ENCODE measurements at places on chromosomes 7 and 10. TPM values are rescaled to one million over a fixed set of nuclear protein-coding genes. Genes with fewer than 3 reads are reported as not detected.

The CAMK1D gene
- total RNA-seq, result 17.8 TPM

The TNKS2 gene
- total RNA-seq, result 44.3 TPM

The MYL10 gene
- not detected for total RNA-seq

The SP8 gene
- total RNA-seq, result not detected

The NXPH1 gene
- total RNA-seq, result not detected

The C10orf62 gene
- total RNA-seq, result 0.94 TPM

The TBX20 gene
- total RNA-seq, result not detected

The SMARCD3 gene
- total RNA-seq, result 24.9 TPM

The RAB19 gene
- not detected for total RNA-seq

The CDH23 gene
- total RNA-seq, result 14.3 TPM

The SBDS gene
- 224 TPM for total RNA-seq

The SLC16A9 gene
- total RNA-seq, result 0.17 TPM

The SOSTDC1 gene
- total RNA-seq, result not detected

The GLRX3 gene
- total RNA-seq, result 44.2 TPM

The ANK3 gene
- 23.2 TPM for total RNA-seq

Measured in subcutaneous adipose tissue (tissue), 4 donors.